HT1080 (cell line): ENCODE measurements at places on chromosomes 3 and 15. TPM values are rescaled to one million over a fixed set of nuclear protein-coding genes. Genes with fewer than 3 reads are reported as not detected.
A peak's percentile ranks its signal among the peaks of the same experiment; 100 is the strongest.

DNA sequence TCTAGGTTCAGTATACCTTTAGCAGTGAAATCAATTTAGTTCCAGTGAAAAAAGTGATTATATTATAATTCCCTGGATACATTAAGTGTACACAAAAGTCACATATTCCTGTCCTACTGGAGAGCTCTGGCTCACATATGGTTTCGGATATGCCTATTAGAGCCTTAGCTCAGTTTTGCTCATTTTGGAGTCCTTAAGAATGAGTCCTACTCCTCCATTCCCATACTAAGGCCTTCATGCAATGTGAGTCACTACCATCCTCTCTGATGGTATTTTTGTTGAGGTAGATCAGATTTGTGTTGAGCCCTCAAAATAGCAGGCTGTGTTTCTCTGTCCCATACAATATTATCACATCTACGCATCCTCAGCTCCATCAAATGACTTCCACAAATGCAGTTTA, 294.2 kb upstream of the COL8A1 start:
- no peak for DNase-seq

GRCh38 chr15:29676961-29677402, 145.3 kb downstream of the TJP1 start:
- peak; percentile 68 for DNase-seq

- DNase-seq: no peak
These were observed 272.3 kb downstream of the UBE2E2 start for GRCh38 chr3:23475446-23475845.

- DNase-seq: no peak
These were observed 61.0 kb upstream of the CHRM5 start for GRCh38 chr15:33907326-33907725.

GRCh38 chr3:52801839-52802238, 7.2 kb downstream of the ITIH3 start:
- no peak for DNase-seq

DNA sequence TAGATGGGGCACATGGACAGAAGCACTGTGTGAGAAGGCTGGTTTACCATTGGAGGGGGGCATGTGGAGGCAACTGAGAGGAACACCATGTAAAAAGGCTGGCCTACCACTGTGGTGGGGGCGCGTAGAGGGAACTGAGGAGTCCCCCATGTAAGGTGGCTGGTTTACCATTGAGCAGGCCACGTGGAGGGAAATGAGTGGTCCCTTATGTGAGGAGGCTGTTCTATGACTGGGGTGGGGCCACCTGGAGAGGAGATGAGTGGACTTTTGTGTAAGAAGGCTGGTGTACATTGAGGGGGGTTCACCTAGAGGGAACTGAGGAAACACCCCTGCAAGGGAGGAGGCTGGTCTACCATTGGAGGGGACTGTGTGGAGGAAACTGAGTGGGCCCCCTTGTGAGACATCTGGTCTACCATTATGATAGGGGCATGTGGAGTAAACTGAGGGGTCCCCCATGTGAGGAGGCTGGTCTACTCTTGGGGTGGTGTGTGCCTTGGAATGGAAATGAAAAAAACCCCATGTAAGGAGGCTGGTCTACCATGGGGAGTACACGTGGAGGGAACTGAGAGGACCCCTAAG, 156.9 kb downstream of the FBLN2 start:
- no peak for DNase-seq

DNA sequence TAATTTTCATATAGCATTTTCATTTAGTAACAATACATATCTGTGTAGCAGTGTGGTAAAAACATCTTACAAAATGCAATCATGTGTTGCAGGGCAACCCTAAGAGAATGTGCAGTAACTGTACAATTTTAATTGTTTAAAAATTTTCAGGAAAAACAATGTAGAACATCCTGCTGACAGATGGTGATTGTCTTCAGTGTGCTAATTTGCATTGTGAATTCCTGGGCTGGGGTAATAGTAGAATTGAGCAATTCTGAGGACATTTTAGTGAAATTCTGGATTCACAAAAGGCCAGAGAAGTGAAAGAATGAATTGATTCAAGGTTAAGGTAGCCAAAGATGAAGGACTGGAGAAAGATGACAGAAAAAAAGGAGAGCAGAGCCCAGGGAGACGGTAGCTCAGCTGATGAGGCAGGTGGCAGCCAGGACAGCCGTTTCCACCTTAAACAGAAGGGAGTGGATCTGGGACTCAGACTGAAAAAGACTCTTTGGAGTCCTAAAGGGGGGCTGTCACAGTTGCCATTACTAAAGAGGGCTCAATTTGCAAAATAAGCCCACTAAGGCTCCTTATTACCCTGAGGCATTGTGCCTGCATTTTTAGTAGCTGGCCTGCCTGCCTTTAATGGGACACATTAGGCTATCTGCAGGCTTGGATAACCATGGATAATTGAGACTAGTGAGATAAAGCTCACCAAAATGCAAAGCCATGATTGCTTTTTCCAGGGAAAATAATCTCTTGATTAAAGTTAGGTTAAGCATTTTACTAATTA, 8.6 kb downstream of the MAP3K13 start:
- no peak for DNase-seq

DNA sequence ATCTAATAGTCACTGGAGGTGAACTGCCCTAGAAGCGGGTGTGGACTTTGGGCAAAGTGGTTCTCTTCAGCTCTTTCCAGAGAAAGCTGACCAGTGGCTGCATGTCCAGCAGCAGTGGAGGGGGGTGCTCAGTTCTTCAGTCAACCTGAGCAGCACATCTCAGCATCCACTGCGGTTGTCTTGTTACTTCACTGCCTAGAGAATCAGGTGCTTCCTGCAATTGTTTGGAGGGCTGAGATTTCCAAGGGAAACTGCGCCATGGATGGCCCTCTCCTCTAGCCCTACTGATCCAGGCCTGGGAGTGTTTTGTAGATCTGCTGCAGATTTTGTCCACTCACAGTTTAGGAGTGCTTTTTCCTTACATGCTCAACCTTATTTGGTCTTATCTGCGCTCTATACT, 65.6 kb upstream of the CFAP161 start:
- no peak for DNase-seq

GRCh38 chr3:76514836-76515235, 525.1 kb upstream of the ROBO2 start:
- no peak for DNase-seq

DNA sequence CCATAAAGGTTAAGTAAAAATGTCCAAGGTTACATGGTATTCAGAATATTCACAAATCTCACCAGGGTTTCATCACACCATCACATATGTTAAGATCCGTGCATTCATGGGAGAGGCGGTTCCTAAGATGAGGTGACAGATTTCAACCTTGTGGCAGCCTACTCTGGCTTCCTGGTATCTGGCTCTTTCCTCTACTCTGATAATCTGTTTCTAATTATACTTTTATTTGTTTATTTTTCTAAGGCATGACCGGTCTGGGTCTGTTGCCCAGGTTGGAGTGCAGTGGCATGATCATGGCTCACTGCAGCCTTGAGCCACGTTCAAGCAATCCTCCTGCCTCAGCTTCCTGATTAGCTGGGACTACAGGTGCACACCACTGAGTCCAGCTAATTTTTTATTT, 34.4 kb downstream of the RAF1 start:
- DNase-seq: peak; percentile 4

DNA sequence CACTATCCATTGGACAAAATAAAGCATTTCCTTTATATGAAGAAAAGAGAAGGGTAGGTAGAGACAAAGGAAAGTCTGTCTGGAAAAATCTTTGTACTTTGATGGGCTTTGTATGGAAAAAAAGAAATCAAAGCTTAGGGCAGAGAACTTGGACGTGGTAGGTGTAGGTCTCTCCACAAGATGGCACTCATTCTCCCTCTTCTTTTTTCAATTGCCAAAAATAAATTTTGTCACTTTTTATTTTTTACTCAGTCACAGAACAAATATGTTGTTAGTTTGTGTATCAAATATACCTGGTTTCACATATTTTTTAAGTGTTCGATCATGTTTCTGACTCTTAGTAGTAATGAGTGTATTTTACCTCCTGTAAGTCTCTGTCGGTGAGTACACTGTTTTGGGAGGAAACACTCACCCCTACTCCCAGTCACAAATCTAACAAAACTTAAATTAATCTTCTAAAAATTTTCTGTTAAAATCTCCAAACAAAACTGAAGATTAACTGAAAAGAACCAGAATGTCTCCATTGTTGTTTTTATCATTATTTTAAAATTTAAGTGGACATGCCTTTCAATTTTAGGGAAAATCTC, 415.8 kb upstream of the GOLIM4 start:
- DNase-seq: peak; percentile 39

- no peak for DNase-seq
These were observed 112.8 kb upstream of the TMEM108 start for GRCh38 chr3:132925256-132925930.

NR1I2 gene
- 0.03 TPM in 2 replicates for total RNA-seq

KIF15 gene
- 10.6 and 15.6 TPM in 2 replicates for total RNA-seq

FEZF2 gene
- not detected in 2 replicates for total RNA-seq

RAB7A gene
- total RNA-seq: 124 and 196 TPM in 2 replicates

CD80 gene
- not detected in 2 replicates for total RNA-seq

RHOV gene
- total RNA-seq: 0.43 and 1.5 TPM in 2 replicates

SEMA3F gene
- total RNA-seq: 45.7 and 48.6 TPM in 2 replicates
